SJSA1 (cell line): ENCODE measurements at places on chromosomes 2 and 18. TPM values are rescaled to one million over a fixed set of nuclear protein-coding genes. Genes with fewer than 3 reads are reported as not detected.

GRCh38 chr2:57549642-57550102, 496.9 kb upstream of the VRK2 start:
- no peak for DNase-seq
- no peaks in the 10 kb centered on the region for H3K36me3 ChIP-seq
- H3K4me3 ChIP-seq, result no peak overlapping the region
- H3K27me3 ChIP-seq, result no peaks in the 10 kb centered on the region
- H3K4me1 ChIP-seq, result no peaks in the 10 kb centered on the region
- H3K27ac ChIP-seq, result no peak overlapping the region

DNA sequence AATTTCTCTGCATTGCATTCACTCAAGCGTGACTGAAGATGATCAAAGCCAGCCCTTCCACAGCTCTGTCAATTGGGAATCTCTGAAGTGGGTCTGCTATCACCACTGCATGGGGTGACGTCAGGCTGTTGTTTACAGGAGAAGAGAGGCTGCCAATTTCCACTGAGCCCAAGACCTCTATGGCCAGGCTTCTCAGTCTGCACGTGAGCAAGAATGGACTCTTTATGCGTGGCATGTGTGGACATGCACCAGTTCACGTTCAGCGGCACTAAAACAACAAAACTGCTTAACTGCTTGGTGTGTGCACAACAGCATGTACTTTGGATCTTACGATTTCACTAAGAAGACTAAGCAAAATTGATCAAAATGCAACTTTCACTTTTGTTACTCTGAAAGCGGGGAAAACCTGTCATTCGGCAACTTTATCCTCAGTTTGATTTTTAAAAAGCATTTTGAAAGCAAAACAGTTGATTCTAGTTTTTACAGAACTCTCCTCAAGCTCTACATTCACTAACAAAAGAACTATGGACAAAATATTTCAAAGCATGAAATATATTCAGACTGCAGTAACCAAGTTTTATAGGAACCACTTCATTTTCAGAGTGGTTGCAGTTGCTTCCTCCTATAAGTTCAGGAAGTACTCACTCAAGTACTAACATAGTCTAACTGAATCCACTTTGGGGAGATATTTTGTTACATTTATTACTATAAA, 77.0 kb upstream of the SERTAD2 start:
- peaks cover 16% of the 10 kb centered on the region for H3K4me1 ChIP-seq
- H3K27ac ChIP-seq, result peak overlapping the region; percentile 19
- DNase-seq, result peak; percentile 59
- H3K36me3 ChIP-seq, result no peaks in the 10 kb centered on the region

DNA sequence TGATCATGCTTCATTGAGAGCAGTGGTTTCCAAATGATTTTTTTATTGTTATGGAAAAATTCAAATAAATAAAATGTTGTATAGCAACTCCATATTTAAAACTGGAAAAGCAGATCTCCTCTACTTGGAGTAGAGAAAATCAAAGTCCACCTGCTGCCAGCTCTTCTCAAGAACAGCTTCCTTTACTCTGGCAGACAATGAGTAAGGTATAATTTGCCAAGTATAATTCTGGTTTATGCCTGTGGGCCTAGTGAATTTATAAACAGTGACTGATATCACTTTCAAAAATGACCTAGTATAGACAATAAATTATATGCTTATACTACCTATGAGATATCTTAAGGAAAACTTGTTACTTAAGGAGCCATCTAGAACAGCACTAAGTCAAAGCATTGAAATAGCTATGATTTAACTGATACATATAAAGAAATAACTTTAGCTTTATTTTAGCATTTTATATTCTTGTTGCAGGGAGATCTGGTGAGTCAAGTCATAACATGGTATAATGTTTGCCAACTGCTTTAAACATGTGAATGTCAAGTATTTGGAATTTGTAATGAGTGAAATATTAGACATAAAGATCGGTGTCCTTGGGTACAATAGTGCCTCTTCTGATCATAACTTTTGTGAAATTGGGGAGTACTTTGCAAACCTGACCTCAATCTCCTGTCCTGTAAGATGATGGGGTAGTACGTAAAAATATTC, 1389.1 kb upstream of the PIK3C3 start:
- no peaks in the 10 kb centered on the region for H3K36me3 ChIP-seq
- H3K27me3 ChIP-seq, result no peaks in the 10 kb centered on the region
- H3K4me1 ChIP-seq, result no peaks in the 10 kb centered on the region
- H3K4me3 ChIP-seq, result no peak overlapping the region
- H3K27ac ChIP-seq, result no peak overlapping the region

DNA sequence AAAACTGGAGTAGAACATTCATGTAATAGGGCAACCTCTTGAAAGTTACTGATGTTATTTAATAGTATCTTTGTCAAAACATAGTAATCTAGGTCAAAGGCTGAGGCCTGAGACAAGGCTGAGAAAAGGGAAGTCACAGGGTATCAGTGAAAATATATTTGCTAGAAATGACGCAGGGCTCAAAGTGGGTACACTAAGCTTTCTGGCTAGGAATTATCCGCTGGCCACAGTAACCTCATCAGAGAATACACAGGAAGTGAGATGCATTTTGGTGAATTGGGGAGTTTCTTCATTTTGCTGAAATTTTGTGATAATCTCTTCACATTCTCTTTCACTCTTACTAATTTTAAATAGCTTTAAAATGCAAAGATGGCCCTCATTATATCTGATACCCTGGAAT, 206.8 kb downstream of the OTX1 start:
- H3K36me3 ChIP-seq, result no peaks in the 10 kb centered on the region
- no peaks in the 10 kb centered on the region for H3K4me1 ChIP-seq
- H3K27me3 ChIP-seq, result no peaks in the 10 kb centered on the region
- H3K27ac ChIP-seq, result no peak overlapping the region
- no peak overlapping the region for H3K4me3 ChIP-seq

PPP1R1C gene
- total RNA-seq, result 0.32 TPM in 1 of 2 replicates, not detected in the other

CYBRD1 gene
- total RNA-seq, result 49.7 and 66.5 TPM in 2 replicates

GRCh38 chr2:22634167-22634566, 750.8 kb upstream of the KLHL29 start:
- DNase-seq, result no peak
- no peaks in the 10 kb centered on the region for H3K36me3 ChIP-seq
- no peaks in the 10 kb centered on the region for H3K27me3 ChIP-seq
- H3K4me3 ChIP-seq, result no peak overlapping the region
- H3K4me1 ChIP-seq, result no peaks in the 10 kb centered on the region

DNA sequence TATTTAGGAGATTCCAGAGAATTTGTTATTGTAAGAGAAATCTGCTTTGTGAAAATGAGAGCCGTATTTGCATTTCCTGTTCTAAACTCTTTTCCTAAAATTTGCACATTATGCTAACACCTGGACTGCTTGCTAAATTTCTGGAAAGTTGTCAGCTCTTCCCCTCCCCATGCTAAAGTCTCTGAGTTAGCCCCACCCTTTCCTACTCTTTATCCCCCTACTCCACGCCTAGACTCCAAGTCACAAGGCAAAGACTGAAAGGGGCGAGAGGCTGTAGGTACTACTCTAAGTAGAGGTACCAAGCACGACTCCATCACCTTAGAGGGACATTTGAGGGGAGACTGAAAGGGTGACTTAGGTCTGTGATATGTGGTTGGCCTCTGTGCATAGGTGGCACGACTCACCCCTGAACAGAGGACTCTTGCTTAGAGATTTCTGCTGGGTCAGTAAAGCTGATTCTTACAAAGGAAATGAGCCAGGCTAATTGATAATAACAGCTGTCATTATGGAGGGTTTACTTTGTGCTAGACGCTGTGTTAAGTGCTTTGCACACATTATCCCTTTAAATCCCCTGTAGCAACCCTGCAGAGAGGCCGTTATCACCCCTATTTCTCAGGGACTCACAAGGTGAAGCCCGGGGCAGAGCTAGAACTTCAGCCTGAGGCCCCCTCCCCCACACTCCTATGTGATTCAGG, 373.5 kb downstream of the EN1 start:
- no peak overlapping the region for H3K27ac ChIP-seq
- H3K4me1 ChIP-seq, result no peaks in the 10 kb centered on the region
- no peaks in the 10 kb centered on the region for H3K27me3 ChIP-seq

SF3B6 gene
- 274 and 353 TPM in 2 replicates for total RNA-seq
